ENCODE measurements at places on chromosomes 6 and 20.

DNA sequence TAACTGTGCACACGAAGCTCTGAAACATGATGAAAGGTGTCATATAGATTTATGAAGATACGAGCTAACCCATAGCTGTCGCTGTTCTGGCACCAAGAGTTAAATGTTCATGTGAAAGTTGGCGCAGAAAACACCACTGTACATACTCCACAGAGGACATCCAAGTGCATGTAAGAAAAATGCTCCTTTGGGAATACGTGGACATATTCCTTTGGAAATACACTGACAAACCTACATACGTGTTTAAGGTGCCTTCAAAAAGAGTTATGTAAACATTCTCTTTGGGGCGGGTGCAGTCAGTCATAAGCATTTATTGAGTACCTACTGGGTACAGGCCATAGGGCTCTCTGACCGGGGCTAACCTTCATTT is 723 bp upstream of the ARID1B start:
- DNase-seq = peak; percentile 32

GRCh38 chr6:130183271-130184222 is 39.2 kb downstream of the SAMD3 start:
- peak; percentile 37 for DNase-seq

DNA sequence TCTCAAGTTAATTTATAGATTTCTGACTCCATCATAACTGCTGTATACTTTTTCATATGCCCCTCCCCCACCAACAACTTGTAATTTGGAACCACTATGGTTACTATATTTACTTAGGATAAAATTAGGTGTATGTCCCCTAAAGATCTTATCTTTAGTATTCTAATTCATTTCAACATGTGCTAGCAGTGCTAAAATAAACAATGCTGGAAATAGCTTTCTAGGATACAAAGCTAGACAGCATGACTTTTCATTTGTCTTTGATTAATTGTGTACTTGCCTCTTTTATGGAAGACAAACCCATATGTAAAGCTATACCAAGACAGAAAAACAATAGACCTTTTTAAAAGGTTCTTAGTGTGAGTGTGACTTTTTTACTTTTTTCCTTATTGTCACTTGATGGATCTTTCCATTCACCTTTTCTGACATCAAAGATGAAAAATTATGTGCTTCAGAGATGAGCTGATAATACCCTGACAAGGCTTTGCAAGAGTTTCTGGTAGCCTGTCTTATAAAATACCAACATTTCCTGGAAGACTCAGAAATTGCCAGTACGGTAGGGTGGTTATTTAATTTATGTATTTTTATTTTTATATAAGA is 31.2 kb upstream of the POPDC3 start:
- DNase-seq = no peak

- no peak for DNase-seq
These were observed 363.4 kb upstream of the JARID2 start for GRCh38 chr6:14882394-14883026.

DNA sequence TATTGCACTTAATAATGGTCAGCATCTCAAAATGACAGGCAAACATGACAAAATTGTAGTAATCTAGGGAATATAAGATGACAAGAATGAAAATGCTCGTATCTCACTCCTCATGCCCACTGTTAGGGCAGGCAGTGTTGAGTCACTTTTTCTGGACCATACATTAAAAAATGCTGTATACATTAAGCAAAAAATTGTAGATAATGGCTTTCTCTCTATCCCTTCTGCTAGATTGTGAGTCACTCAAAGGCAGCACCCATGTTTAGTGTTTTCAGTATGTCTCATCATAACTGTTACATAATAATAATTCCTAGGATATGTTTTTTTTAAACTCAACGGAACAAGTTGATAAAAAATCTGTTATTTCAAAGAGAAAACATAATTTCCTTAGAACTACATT is 199.3 kb downstream of the TENT5A start:
- no peak for DNase-seq

GRCh38 chr6:35512740-35513139 is at the start of gene TULP1:
TSS of gene TULP1 (minus strand) at chr6:35512896. CDS start at chr6:35512858, 38 bp downstream.
- DNase-seq = no peak

GRCh38 chr6:164401871-164402270 is 907.5 kb downstream of the C6orf118 start:
- no peak for DNase-seq

GRCh38 chr6:70886661-70887060 is 70.2 kb downstream of the B3GAT2 start:
- DNase-seq = no peak

DNA sequence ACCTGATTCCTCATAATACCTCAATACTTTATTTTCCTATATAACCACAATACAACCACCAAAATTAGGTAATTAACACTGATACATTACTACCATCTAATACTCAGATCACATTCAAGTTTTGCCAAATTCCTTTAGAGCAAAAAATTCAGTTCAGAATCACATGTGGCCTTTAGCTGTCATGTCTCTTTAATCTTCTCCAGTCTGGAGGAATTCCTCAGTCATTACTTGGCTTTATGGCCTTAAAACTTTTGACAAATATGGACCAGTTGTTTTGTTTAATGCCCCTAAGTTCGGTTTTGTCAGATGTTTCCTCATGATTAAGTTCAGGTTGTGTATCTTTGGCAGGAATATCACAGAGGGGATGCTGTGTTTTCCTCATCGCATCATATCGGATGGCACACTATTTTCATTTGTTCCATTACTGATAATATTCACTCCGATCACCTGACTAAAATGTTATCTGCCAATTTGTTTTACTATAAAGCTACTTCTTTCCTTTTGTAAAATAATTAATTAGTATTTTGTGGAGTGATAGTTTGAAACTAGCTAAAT is 51.2 kb upstream of the AKIRIN2 start:
- DNase-seq = no peak

DNA sequence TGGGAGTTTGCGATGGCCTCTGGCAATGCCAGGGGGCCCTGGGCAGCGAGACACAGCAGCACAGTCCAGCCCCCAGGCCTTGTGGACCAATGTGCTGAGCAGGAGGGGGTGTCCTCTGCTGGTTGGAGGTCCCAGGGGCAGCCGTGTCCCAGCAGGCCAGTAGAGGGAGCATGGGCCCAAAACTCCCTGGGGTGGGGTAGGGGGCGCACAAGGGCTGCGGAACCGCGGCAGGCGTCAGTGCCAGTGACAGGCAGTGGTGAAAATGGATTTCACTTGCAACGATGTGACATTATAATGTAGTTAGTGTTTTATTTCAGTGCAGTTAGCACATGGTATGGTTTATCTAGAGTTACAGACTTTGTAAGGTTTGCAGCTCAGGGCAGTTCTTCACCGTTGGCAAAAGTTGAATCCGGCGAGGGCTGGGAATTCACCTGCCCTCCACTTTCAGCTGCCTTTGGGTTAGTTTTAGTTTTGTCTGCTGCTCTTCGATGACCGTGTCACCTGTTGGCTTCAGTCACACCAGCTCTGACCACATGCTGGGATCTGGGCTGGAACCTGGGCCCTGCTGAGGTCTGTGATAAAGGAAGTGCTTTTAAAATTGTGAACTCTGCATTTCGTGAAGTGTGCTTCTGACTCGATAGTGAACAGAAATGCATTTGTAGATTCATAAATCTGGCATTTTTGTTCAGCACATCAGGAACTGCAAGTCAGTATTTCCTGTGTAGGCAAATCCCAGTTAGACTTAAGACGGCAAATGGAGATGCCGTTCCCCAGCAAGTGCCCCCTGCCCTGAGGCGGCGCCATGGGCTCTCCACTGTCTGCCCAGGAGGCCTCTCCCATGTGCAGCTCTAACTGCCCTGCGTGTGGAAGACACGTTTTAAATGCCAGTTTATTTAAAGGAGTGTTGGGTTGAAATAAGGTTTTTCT is 46.8 kb downstream of the PYGB start:
- peak; percentile 67 for DNase-seq

- DNase-seq = no peak
These were observed 1.7 kb downstream of the GABBR1 start for GRCh38 chr6:29631209-29631810.
